ENCODE measurements at places on chromosomes 11 and 22.

DNA sequence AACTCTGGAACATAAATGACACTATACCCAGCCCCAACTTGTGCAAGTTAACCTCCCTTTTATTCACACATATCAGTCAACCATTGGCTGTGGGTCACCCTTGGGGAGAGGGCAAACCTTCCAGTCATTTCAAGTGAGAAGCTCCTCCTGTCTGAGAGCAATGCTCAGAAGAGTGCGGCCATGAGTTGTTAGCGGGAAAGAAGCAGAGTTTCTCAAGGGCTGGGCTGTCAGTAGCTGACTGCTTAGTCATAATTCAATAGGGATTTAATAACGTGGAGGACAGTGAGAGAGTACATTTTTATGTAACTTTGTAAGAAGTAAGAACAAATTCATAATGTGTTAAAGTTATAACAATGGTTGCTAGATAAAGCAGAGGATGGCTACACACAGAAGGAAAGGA is 5.1 kb downstream of the PATE2 start:
- DNase-seq, result no peak

DNA sequence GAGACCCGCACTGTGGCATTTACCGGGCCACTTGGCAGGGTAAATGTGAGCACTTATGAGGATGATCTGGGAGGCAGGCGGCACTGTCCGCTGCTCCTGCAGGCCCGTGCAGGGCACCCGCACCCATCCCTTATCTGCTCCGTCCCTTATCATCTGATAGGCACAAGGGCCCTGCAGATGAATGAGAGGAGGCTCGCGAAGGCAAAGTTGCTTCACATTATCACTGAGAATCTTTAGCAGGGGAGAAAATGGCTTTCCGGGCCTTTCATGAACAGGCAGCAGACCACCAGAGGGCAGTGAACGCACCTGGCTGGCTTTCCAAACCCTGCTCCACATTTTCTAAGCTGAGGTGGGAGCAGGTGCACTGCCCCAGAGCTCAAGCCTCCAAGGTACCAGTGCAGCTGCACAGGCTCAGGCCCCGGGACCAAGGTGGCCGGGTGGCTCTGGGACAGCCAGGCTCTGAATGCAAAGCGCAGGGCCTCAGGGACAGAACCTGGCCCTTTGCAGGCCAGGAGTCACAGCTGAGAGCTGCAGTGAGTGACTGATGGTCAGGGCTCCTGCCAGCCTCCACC is 165.6 kb downstream of the SHANK2 start:
- DNase-seq, result no peak

DNA sequence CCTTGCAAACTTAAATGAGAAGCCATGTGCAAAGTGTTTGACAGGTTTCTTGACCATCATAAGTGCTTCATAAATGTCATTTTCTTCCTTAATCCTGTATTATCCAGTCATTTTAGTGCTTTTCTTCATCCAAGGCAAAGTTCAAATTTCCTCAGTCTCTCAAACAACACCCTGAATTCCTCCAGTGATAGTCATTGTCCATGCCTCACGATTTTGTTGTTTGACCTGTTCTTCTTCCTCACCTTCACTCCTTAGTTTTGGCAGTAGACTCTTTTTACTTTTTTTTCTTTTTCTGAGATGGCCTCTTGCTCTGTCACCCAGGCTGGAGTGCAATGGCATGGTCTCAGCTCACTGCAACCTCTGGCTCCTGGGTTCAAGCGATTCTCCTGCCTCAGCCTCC is 1257.3 kb downstream of the FAM181B start:
- no peak for DNase-seq

DNA sequence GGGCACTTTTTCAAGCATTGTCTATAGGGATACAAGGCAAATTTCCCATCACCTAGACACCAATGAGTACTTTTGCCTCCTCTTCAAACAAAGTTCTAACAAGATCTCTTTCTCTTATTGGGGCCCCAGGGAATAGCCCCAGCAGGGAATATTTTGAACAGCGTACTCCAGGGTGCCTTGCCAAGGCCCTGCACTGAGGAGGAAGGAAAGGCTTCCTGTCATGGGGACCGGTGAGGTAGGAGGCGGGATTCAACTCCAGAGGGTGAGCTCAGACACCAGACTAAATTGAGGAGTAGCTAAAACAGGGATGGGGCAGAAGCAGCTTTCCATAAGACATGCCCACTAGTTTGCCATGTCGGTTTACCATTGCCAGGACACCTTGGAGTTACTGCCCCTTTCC is 28.0 kb upstream of the OR56B4 start:
- no peak for DNase-seq

- no peak for DNase-seq
These were observed 471.0 kb downstream of the INSC start for GRCh38 chr11:15585602-15586331.

DNA sequence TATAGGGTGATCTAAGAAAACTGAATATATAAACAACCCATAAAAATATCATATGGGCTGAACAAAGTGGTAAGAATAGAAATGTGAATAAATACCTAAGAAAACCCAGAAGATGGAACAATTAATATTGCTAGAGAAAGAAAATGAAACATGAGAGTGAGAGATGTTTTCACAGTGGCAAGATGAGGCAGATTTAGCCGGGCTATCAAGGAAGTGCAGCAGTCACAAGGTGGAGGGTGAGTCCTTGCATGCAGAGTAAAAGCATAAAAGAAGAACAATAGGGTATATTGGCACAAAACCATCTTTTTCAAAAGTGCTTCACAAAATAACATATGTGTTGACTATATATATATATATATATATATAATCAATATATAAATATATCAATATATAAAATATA is 49.6 kb downstream of the NOX4 start:
- no peak for DNase-seq
